ENCODE measurements at places on chromosomes 2 and 18.
A peak's percentile ranks its signal among the peaks of the same experiment; 100 is the strongest.

- DNase-seq = no peak
Observed at GRCh38 chr18:5309888-5310470, 14.5 kb upstream of the ZBTB14 start.

DNA sequence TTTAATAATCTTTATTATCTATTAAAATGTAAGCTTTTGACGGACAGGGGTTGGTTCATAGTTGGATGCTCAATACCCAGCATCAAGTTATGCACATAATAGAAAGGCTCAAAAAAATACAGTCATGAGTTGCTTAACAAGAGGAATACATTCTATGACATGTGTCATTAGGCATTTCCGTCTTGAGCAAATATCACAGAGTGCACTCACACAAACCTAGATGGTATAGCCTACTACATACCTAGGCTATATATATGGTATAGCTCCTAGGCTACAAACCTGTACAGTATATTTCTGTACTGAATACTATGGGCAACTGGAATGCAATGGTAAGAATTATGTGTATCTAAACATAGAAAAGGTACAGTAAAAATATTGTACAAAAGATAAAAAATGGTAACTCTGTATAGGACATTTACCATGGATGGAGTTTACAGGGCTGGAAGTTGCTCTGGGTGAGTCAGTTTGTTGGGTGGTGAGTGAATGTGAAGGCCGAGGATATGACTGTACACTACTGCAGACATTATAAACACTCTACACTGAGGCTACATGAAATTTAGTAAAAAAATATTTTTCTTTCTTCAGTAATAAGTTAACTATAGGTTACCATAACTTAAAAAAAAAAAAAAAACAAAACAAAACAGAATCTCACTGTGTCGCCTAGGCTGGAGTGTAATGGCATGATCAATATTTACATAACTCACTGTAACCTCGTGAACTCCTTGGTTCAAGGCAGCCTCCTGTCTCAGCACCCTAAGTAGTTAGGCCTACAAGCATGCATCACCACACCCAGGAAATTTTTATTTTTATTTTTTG lies 201.2 kb downstream of the NBAS start:
- no peak for DNase-seq

DNA sequence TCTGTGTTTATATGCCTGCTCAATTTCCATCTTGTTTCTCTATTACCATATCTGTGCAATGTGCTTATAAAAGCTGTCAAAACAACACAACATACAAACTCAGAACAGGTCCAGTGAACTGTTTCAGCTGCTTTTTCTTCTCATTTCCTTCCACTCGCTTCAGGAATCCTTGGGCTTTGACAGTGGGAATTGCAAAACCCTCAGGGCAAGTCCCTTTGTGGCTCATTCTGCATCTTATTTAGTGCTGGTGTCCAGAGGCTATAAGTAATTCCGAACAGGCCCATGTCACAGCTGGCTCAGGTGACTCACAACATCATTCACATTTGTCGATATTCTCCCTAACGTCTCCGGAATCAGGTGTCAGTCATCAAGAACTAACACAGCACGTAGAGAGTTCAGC lies 309.9 kb upstream of the ZNF521 start:
- no peak for DNase-seq

GRCh38 chr2:15729709-15730544 lies 138.3 kb downstream of the DDX1 start:
- peak; percentile 54 for DNase-seq

DNA sequence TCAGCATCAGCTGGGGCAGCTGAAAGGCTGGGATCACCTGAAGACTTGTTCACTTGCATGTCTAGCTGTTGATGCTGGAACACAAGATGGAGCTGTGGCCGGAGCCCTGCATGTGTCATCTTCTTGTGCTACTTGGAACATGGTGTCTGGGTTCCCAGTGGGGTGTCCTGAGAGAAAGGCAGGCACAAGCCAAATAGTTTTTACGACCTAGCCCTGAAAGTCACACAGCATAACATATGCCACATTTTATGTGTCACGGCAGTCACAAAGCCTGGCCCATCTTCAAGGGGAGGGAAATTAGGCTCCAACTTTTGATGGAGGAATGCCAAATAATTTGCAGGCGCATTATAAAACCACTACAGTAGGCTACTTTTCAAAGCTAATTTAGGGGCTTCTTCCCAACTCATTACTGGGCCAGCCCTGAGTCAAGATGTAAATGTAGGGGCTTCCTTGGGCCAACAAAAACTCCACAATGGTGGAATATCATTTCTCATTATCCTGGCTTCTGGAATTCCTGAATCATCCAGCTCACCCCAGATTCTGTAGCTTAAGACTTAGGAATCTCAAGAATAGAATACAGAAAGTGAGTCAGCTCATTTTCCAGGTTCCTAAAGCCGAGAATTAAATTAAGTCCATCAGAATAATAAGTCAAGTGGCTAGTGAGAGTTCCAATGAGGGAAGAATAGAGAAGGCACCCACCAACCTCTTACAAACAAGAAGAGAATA lies 543.0 kb downstream of the TNS1 start:
- no peak for DNase-seq

DNA sequence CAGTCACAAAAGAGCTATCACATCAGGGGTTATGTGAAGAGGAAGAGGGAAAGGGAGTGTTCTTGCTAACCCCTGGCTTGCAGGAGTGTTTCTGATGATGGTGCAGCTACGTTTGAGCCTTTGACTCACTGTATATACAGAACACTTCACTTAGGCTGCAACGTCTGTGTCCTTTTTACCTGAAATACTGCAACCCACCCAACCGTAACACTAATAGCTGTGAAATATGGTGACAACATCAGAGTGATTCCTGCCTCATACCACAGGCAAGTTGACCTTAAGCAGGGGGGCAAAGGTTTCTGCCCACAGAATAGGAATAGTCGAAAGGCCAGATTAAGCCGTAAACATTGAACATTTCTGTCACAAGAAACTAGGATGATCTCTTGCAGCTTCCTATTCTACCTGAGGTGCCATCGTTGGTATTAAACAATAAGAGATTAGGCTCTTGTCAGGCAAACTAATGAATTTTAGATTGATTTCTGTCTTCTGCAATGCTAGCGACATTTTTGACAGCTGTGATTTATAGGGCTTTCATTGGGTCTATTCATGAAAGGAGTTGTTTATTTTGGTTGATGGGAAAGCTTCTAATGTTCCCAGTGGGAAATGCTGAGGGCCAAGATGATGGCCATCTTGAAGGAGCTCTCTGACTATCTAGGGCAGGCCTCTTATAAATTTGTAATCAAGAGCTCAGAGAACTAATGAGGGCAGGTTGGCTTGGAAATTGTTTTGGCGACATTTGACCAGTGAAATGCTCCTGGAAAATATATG lies 316.8 kb downstream of the PIK3C3 start:
- no peak for DNase-seq

- no peak for DNase-seq
Observed at GRCh38 chr2:231810905-231811304, 24.7 kb downstream of the COPS7B start.

DNA sequence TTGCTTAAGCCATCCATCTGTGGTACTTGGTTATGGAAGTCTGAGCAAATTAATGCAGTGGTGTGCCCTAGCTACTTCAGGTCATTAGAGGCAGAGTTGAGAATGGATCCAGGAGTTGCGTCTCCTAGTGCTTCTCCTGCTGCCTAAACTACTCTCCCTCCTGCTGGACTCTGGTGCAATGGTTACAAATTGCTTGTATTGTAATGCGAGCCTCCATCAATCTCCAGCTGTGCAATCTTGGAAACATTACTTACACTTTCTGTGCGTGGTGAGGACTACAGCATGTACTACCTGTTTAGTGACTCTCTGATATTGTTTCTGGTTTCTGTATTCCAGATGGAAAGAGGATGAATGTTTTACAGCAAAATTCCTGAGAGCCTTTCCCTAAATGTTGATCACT lies 119.0 kb upstream of the CYRIA start:
- DNase-seq = no peak

- DNase-seq = no peak
Observed at GRCh38 chr2:168449419-168449818, 6.7 kb upstream of the CERS6 start.

- DNase-seq = no peak
Observed at GRCh38 chr2:41954304-41955291, 93.2 kb upstream of the PKDCC start.

DNA sequence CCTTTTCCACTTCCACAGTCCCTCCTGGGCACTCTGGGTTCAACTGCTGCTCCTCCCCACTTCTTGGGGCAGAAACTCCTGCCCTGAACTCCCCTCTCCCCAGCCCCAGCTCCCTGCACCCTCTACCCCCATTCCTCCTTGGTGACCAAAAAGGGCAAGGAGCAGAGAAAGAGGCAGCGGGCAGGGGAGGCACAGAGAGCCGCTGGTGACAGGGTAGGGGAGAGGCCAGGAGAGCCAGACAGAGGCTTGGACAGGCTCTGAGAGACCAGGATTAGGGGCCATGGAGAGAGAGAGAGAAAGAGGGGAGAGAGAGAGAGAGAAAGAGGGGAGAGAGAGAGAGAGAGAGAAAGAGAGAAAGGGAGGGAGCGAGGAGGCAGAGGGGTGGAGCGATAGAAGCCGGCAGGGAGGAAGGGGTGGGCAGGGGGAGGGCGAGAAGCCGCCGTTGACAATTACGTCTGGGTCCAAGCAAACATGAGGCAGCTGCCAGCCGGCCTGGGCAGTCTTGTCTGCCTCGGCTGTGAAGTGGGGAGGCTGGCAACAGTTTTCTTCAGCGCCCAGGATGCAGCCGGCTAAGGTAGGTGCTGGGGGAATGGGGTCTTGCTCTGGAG lies at the start of gene KCNIP3:
Gene KCNIP3, plus strand, starts transcription at position 468 of the 608 bp plus-strand sequence. Its CDS starts 92 bp downstream, at position 560.
- no peak for DNase-seq

GRCh38 chr2:95323347-95324155 lies 26.4 kb downstream of the KCNIP3 start:
- DNase-seq = no peak

DNA sequence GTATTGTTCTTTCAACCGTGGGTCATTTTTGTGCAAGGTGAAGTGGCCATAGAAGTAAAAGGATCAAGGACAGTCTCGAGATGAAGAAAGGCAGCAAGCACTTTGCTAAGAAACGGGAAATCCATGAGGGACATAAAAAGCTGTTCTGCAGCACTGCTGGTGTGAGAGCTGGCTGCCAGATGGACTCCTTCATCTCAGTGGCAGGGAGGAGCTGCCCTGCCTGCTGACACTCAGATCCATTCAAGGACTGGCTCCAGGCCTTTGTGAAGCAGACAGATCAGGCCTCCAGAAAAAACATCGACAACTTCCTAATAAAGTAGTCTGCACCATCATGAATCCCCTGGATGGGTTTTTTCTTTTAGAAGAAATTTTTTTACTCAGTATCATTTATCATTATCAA lies 29.5 kb downstream of the RMC1 start:
- DNase-seq = no peak
